Activated T-cell treated with anti-CD3 and anti-CD28 coated beads, Interleukin-2, amount 50 U/mL, for 24 hours (primary cell): ENCODE measurements at places on chromosomes 12 and 14.

DNA sequence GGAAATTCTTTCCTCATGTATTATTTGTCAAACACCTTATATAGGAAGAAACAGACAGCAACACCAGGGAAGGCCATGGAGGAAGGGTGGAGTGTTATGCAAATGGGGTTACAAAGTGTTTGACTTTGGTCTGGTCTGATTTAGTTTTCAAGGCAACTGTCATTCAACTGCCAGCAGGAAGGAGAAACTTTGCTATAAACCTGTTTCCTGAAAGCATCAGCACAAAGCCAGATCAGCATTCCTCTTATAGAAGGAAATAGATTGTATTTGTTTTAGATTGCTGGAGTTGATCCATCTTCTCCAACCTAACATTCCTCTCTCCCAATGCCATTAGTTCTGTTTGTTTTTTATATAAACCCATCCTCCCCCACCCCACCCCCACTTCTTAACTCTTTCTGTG lies 65.7 kb downstream of the STAB2 start:
- peaks cover 7% of the 10 kb centered on the region for H3K27me3 ChIP-seq
- H3K36me3 ChIP-seq: no peaks in the 10 kb centered on the region
- no peak overlapping the region for H3K27ac ChIP-seq
- DNase-seq: no peak
- no peak overlapping the region for H3K4me3 ChIP-seq

GRCh38 chr12:23949348-23950209 lies at the start of gene SOX5:
SOX5 (minus strand) TSS chr12:23949670; CDS start chr12:23949601, 69 bp downstream.
- H3K4me1 ChIP-seq: no peaks in the 10 kb centered on the region
- H3K4me3 ChIP-seq: no peak within 1 kb of the TSS
- no peak for DNase-seq
- no peak within 1 kb of the TSS for H3K27ac ChIP-seq

DNA sequence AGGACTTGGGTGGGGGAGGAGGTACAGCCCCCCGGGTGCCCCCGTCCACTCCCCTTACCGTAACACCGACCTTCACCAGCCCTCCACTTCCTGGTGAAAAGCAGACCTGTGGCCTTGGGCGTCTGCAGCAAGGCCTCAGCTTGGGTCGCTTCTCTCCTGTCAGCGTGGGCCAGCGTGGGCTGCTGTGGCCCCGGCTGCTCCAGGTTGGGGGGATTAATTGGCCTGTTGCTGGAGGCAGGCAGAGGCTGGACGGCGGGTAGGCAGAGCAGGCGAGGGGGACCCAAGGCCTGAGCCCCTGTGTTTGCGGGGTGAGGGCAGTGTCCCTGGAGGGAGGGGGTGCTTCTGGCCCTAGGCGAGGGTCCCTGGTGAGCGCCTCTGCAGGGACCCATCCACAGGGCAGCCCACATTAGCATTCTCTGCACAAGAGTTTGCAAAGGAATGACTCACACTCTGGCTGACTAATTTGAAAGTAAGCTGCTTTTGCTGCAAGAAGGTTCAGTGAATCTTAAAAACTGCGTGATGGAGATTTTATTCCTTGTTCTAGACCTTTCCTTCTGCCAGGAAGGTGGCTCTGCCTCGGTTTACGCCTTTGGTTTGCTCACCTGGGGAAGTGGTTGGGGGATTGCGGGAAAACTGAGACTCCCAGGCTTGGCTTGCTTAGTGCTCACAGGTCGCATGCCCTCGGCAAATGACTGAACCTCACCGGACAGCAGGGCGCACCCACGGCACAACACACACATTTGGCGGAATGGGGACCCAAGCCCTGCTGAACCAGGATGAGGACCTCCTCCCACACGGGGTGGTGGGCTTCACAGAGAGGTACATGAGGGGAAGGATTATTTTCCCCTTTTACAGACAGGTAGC lies 37.9 kb upstream of the DLK1 start:
- no peaks in the 10 kb centered on the region for H3K4me1 ChIP-seq
- no peak overlapping the region for H3K4me3 ChIP-seq
- H3K36me3 ChIP-seq: no peaks in the 10 kb centered on the region
- peaks cover 26% of the 10 kb centered on the region for H3K27me3 ChIP-seq
- H3K27ac ChIP-seq: no peak overlapping the region
- DNase-seq: no peak

GRCh38 chr12:7116916-7117315 lies 7.9 kb upstream of the C1RL start:
- H3K27me3 ChIP-seq: no peaks in the 10 kb centered on the region
- H3K27ac ChIP-seq: no peak overlapping the region
- no peak overlapping the region for H3K4me3 ChIP-seq
- peaks cover 5% of the 10 kb centered on the region for H3K4me1 ChIP-seq
- no peak for DNase-seq
- H3K36me3 ChIP-seq: peaks cover 59% of the 10 kb centered on the region

- no peaks in the 10 kb centered on the region for H3K4me1 ChIP-seq
- H3K27me3 ChIP-seq: no peaks in the 10 kb centered on the region
- no peak overlapping the region for H3K4me3 ChIP-seq
- no peaks in the 10 kb centered on the region for H3K36me3 ChIP-seq
- no peak overlapping the region for H3K27ac ChIP-seq
These were observed 567.5 kb downstream of the TRHDE start for GRCh38 chr12:72839696-72840095.

DNA sequence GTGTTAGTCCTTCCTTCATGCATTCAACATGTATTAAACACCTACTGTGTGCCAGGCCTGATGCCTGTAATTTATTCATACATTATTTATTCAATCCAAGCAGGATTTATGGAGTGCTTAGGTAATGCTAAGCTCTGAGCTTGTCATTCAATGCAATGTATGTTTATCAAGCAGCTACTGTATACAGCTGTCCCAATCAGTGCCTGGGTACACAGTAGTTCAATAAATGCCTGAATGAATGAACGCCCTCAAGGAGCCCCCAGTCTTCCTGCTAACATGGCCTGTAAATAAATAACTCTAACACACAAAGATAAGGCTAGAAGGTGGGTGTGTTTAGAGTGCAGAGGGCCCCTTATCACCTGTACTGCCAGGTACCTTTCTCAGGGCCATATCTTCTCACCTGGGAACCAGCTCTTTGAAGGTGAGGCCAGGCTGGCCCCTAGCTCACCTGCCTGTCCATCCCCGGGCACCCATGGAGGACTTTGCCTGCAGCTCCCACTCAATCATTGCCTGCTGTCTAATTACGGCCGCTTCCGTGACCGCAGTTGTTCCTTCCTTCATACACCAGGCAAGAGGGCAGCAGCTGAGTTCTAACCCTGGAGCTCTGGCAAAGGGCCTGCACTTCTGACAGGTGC lies 20.0 kb upstream of the KDM2B start:
- peaks cover 2% of the 10 kb centered on the region for H3K4me1 ChIP-seq
- H3K27ac ChIP-seq: no peak overlapping the region
- H3K27me3 ChIP-seq: no peaks in the 10 kb centered on the region
- H3K36me3 ChIP-seq: no peaks in the 10 kb centered on the region
- H3K4me3 ChIP-seq: no peak overlapping the region

DNA sequence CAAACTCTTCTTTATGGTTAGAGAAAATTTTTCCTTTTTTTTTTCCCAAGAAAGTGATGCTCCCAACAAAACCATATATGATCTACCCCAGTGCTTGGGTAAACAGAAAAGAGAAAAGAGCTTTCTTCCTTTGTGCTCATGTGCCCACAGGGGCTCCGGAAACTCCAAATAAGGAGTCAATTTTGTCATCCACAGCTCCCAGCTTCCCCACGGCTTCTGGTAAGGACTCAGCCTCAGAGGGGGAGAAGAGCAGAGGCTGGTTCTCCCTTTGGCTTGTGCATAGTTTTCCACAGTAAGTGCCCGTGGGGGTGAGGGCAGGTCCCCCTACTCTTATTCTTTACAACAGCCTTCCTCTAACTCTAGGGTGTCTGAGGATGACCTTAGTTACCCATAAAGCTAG lies 13.3 kb upstream of the RGS6 start:
- H3K4me1 ChIP-seq: no peaks in the 10 kb centered on the region
- no peak for DNase-seq
- H3K36me3 ChIP-seq: no peaks in the 10 kb centered on the region
- H3K27ac ChIP-seq: no peak overlapping the region
- H3K4me3 ChIP-seq: no peak overlapping the region
- peaks cover 70% of the 10 kb centered on the region for H3K27me3 ChIP-seq

DNA sequence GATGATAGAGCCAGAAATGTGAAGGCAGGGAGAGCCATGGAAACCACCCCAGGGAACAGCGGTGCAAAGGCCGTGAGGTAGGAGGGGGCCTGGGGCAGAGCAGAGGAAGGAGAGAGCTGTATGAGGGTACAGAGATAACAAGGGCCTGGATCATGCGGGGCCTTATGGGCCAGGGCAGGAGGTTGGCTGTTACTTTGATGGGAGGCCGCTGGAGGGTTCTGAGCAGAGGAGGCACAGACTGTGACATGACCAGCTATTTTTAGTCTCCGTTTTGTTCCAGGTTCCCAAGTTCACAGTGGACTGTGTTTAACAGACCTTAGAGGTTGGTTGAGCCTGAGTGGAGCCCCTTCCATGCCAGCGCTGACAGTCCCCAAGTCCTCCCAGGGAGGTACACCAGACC lies 118.6 kb downstream of the GCH1 start:
- H3K27me3 ChIP-seq: no peaks in the 10 kb centered on the region
- DNase-seq: no peak
- H3K27ac ChIP-seq: no peak overlapping the region
- H3K4me3 ChIP-seq: no peak overlapping the region

GRCh38 chr14:102344485-102344884 lies 18.2 kb downstream of the CINP start:
- no peaks in the 10 kb centered on the region for H3K4me1 ChIP-seq
- H3K36me3 ChIP-seq: peaks cover 84% of the 10 kb centered on the region
- no peak for DNase-seq
- H3K4me3 ChIP-seq: no peak overlapping the region
- no peaks in the 10 kb centered on the region for H3K27me3 ChIP-seq

- H3K4me1 ChIP-seq: no peaks in the 10 kb centered on the region
- H3K36me3 ChIP-seq: no peaks in the 10 kb centered on the region
- no peak overlapping the region for H3K4me3 ChIP-seq
- no peak for DNase-seq
- no peak overlapping the region for H3K27ac ChIP-seq
- H3K27me3 ChIP-seq: peaks cover 10% of the 10 kb centered on the region
These were observed 14.4 kb upstream of the YARS2 start for GRCh38 chr12:32770141-32770540.

GRCh38 chr14:88142997-88143396 lies 138.1 kb downstream of the GPR65 start:
- H3K36me3 ChIP-seq: no peaks in the 10 kb centered on the region
- DNase-seq: no peak
- no peaks in the 10 kb centered on the region for H3K4me1 ChIP-seq
- H3K4me3 ChIP-seq: no peak overlapping the region
- H3K27me3 ChIP-seq: no peaks in the 10 kb centered on the region

DNA sequence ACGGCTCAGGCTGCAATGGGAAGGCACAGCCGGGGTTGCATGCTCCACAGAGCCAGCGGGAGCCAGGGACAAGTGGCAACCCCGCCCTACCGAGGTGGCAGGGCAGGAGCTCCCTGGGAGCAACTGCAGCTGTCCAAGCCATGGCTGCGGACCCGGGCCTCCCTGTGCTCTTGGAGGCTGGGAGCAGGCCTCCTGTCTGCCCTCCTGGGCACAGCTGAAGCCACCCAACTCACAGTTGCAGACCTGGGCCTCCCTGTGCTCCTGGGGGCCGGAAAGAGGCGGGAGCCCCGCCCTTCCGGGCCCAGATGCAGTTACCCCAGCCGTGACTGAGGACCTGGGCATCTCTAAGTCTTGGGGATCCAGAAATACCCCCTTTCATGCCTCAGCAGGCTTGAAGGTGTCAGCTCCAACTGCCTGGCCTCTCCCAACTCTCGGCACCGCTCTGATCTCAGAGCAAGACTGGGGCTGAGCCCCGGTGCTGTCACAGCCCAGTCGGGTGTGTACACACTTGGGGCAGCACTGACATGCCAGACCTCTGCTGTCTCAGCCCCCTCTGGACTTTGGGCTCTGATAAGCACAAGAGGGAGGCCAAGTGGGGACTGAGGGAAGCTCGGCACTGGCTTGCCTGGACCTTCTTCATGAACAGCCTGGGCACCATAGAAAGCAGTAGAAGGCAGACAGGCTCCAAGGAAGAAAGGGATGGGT lies 7.5 kb upstream of the RASSF9 start:
- no peak overlapping the region for H3K4me3 ChIP-seq
- no peak overlapping the region for H3K27ac ChIP-seq
- no peaks in the 10 kb centered on the region for H3K27me3 ChIP-seq
- H3K36me3 ChIP-seq: no peaks in the 10 kb centered on the region
